Ureter (tissue), 1 donor: ENCODE measurements at places on chromosomes 12 and 14. TPM values are rescaled to one million over a fixed set of nuclear protein-coding genes. Genes with fewer than 3 reads are reported as not detected.
A peak's percentile ranks its signal among the peaks of the same experiment; 100 is the strongest.

GRCh38 chr12:49631336-49631907 lies 8.1 kb downstream of the PRPF40B start:
- no peak for DNase-seq

DNA sequence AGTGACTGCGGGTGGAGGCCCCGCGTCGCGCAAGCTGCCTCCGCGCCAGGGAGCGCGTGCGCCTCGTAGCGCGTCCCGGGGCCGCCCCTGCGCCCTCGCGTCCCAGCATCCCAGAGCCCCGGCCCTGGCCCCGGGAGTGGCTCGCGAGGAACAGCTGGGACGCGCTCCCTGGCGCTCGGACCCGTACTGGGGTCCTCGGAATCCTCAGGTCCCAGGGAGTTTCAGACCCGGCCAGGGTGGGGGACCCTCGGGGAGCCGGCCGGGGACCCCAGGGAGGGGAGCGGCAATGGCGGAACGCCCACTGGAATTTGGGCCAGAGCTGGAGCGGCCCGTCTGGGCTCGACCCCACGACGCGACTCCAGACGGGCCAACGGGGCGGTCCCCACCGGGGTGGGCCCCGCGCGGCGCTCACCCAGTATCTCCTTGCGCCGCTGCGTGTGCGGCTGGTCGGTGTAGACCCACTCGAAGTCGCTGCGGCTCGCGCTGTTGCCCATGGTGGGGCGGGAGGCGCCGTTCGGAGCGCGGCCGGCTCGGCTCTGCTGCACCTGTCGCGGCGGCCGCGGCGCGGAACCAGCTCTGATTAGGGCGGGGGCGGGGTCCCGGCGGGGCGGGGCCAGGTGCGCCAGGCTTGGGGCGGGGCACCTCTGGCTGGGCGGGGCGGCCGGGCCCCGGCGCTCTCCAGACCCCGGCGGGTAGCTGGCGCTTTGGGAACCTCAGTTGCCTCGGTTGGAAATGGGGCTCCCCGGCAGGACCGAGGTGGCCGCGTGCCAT lies at the start of gene DEGS2:
TSS of gene DEGS2 (minus strand) at position 552 of the 771 bp plus-strand sequence. CDS start at position 494, 58 bp downstream.
- no peak for DNase-seq

SLC17A8 gene
- 0.34 TPM for total RNA-seq

GRCh38 chr14:72420749-72421474 lies 473.0 kb downstream of the DPF3 start:
- peak; percentile 81 for DNase-seq

GRCh38 chr12:46303039-46303666 lies 34.3 kb upstream of the SLC38A1 start:
- DNase-seq = no peak

- DNase-seq = no peak
These were observed 30.3 kb downstream of the HIP1R start for GRCh38 chr12:122865268-122866231.

DNA sequence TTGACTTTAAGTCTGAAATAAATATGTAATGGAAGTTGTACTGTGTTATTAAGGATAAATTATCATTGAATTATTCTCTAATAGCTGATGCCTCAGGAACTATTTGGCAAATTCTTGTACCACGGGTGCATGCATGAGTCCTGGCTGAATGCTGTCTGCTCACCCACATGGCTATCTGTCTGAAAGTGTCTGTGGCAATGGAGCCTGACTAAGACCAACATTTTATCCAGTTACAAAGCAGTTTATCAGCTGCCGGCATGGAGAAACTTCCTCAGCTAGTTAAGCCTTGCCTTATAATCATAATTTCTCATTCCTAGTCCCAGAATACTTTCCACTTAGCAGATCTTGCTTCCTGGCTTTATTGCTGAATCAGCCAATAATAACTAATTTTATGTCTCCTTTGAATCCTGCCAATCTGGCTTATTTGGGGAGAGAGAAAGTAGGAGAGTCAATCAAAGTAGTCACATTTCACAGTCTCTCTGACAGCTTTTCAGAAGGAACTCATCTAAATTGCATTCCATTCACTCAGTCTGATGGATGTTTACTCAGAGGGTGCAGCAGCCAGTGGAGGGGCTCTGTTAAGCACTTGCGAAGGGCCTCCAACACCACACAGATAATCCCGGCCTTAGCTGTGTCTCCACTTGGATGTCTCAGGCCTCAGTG lies 280.6 kb upstream of the CLEC14A start:
- no peak for DNase-seq

COX8C gene
- not detected for total RNA-seq

CCDC184 gene
- 5.6 TPM for total RNA-seq

DNA sequence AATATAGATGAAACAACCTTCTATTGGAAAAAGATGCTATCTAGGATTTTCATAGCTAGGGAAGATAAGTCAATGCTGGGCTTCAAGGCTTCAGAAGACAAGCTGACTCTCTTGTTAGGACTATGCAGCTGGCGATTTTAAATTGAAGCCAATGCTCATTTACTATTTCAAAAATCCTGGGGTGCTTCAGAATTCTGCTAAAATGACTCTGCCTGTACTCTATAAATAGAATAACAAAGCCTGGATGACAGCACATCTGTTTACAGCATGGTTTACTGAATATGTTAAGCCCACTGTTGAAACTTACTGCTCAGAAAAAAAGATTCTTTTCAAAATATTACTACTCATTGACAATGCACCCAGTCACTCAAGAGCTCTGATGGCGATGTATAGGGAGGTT lies 155.1 kb downstream of the PIK3C2G start:
- no peak for DNase-seq

DNA sequence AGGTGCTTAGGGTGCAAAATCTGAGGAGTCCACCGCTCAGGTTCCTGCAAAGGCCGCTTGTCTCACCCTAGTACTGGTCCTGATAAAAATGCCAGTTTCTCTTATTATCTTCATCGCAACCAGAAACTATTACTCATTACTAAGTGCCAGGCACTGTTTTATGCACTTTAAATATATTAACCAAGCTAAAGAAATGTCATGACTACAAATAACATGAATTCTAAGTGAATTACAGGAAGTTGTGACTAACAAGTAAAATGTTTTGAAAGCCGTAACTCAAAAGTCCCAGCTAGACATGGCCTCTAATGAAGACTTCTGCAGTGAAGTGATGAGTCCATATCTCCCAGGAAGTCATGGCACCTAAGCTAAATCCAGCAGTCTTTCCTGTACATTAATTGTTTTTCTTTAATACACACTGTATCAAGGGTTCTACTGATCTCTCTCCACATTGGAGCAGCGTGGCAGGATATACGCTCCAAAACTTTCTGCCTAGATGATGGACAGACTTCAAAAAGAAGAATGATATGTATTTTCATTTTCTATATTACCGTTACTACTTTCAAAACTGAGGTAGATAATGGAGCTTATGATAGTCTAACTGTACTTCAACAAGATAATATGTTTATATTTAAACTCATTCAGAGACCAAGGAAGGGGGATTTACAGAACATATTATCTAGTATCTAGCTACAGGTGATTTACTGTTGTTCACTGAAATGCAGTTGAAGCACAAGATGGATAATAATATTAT lies 117.3 kb upstream of the ARID2 start:
- no peak for DNase-seq

DNA sequence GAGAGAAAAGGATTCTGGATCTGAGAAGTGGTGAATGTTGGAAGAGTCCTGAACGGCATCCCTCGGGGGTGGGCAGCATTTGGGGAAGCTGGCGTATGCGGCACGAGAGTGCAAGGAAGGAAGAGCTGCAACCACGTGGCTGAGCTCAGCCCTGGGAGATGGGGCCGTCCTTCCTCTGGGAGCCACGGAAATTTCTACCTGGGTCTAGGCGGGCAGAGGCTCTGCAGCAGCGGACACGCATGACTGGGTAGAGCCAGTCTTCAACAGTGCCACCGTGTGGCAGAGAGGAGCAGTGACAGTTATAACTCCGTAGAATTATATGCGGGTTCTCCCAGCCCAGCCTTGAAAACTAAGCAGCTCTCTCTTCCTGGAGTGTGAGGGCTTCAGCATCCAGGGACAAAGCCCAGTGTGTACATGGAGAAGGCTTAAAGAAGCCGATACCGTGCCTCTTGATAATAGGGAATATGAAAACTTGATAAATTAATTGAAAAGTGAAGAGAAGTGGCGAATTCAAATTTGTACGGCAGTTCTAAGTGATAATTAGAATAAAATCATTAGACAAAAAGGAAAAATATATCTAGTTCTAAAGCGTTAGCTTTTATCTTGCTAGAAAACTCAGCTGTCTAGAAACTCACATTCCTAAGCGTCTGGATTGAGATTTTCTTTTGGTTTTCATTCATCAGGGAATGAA lies 82.9 kb upstream of the STXBP6 start:
- peak; percentile 69 for DNase-seq

- DNase-seq = no peak
These were observed 21.9 kb downstream of the WIF1 start for GRCh38 chr12:65099182-65099581.

GRCh38 chr12:18899678-18900317 lies 161.9 kb downstream of the CAPZA3 start:
- no peak for DNase-seq

RNU4-1 gene
- 1,538 TPM for total RNA-seq

- peak; percentile 45 for DNase-seq
These were observed 81.4 kb upstream of the FERMT2 start for GRCh38 chr14:53032161-53032803.

DNA sequence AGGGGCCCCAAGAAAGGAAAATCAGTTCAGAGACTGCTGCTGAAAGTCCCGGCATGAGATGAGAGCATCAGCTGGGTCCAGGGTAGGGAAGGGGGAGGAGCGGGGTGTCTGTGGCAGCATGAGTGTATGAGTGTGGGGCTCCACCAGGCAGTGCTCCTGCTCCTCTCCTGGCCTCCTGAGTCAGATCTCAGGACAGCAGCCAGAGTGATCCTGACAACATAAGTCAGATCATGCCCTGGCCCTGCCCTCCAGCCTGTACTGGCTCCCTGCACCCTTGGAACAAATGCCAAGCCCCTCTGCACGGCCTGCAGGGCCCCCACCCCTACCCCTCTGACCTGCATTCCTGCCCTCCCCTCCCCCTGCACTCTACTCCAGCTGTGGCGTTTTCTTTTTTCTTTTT lies 24.2 kb upstream of the LRP1-AS start:
- no peak for DNase-seq

GRCh38 chr12:30485230-30485890 lies 210.3 kb downstream of the IPO8 start:
- DNase-seq = no peak

GSC gene
- total RNA-seq = not detected

- DNase-seq = no peak
These were observed 29.6 kb upstream of the BICDL1 start for GRCh38 chr12:119959435-119959834.

ERBB3 gene
- 129 TPM for total RNA-seq

GRCh38 chr14:36738269-36738668 lies 76.6 kb downstream of the PAX9 start:
- no peak for DNase-seq

- DNase-seq = peak; percentile 55
These were observed 161.7 kb downstream of the CAND1 start for GRCh38 chr12:67430708-67431335.

DNA sequence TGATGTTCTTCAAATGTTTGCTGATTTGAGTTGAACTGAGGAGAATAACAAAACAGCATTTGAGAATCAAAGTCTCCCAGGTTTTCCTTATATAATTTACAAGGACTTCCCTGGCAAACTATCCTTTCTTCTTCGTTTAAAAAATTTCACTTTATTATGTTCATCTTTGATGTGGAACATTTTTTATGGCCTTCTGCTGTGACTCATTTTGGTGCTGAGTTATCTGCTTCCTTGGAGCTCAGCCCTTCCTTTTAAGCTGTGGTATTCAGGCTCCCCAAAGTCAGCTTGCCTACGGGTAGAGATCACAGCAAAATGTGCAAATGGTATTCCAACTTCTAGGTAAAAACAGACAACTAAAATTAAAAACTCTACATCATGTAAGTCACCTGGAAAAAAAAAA lies 1.4 kb upstream of the ANO4 start:
- DNase-seq = no peak
